ENCODE measurements at places on chromosomes 4 and X. TPM values are rescaled to one million over a fixed set of nuclear protein-coding genes. Genes with fewer than 3 reads are reported as not detected.

- H3K27me3 ChIP-seq: no peaks in the 10 kb centered on the region
- no peaks in the 10 kb centered on the region for H3K36me3 ChIP-seq
- peaks cover 3% of the 10 kb centered on the region for H3K4me1 ChIP-seq
Measured at GRCh38 chrX:11525685-11526084, 140.0 kb downstream of the ARHGAP6 start.

DNA sequence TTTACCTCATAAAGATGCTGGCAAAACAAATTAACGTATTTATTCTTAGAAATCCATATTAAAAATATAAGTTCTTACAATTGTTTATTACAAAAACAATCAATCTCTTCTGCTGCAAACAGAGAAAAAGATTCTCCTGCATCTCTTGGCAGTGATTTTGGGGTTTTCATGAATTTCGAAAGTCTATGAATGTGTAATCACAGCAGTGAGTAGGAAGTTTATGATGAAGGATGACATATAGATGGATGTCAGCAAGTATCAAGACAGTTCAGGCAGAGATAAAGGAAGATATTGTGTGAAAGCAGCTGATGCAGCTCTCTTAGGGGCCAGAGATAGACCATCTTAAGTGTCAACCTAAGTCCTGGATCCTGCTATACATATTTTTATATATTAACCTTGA, 196.9 kb upstream of the BANK1 start:
- H3K4me3 ChIP-seq: no peak overlapping the region
- no peak for DNase-seq
- no peaks in the 10 kb centered on the region for H3K4me1 ChIP-seq

GRCh38 chr4:104868958-104869357, 277.7 kb upstream of the TET2 start:
- H3K36me3 ChIP-seq: no peaks in the 10 kb centered on the region
- H3K4me3 ChIP-seq: no peak overlapping the region
- no peak for DNase-seq
- H3K27ac ChIP-seq: no peak overlapping the region
- no peaks in the 10 kb centered on the region for H3K4me1 ChIP-seq

DNA sequence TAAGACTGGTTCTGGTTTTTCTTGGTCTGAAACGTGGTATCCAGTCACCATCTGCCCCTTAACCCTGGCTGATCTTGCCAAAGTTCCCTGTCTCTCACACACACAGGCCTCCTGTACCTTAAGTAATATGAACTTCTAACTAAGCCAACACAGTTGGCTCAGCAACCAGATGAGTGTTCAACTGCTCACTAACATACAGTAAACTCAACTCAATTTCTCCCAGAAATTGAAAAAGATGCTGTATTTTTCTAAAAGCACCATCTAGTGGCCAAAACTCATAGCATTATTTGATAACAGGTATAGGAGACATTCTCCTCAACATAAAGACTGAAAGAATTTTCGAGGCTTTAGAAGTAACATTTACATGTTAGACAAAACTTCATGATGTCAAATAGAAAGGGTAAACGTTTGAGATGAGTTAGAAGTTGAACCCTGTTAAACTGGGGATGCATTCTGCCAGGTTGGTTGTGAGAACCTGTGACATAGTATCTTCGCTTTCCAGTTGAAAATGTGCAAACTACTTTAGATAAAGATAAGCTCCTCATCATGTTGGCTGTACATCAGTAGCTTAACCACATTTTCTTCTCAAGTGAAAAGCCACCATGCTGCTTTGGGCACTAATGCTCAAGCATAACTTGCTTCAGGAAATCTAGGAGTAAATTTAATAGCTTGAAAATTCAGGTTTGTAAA, 31.2 kb downstream of the CCNI start:
- peaks cover 15% of the 10 kb centered on the region for H3K36me3 ChIP-seq
- peaks cover 14% of the 10 kb centered on the region for H3K4me1 ChIP-seq
- H3K4me3 ChIP-seq: no peak overlapping the region

- DNase-seq: no peak
- no peak overlapping the region for H3K4me3 ChIP-seq
- H3K27ac ChIP-seq: no peak overlapping the region
- no peaks in the 10 kb centered on the region for H3K4me1 ChIP-seq
- H3K36me3 ChIP-seq: no peaks in the 10 kb centered on the region
Measured at GRCh38 chr4:40043786-40044185, 12.9 kb upstream of the N4BP2 start.

GRCh38 chr4:123740236-123740635, 343.6 kb downstream of the SPRY1 start:
- H3K27me3 ChIP-seq: no peaks in the 10 kb centered on the region
- no peak for DNase-seq
- no peak overlapping the region for H3K27ac ChIP-seq
- H3K4me1 ChIP-seq: no peaks in the 10 kb centered on the region
- H3K36me3 ChIP-seq: no peaks in the 10 kb centered on the region

- no peaks in the 10 kb centered on the region for H3K36me3 ChIP-seq
- H3K27me3 ChIP-seq: no peaks in the 10 kb centered on the region
- H3K27ac ChIP-seq: no peak overlapping the region
- H3K4me3 ChIP-seq: no peak overlapping the region
Measured at GRCh38 chrX:2336181-2336580, 164.6 kb downstream of the DHRSX start.

- DNase-seq: no peak
Measured at GRCh38 chr4:14337892-14338584, 664.2 kb upstream of the CPEB2 start.

DNA sequence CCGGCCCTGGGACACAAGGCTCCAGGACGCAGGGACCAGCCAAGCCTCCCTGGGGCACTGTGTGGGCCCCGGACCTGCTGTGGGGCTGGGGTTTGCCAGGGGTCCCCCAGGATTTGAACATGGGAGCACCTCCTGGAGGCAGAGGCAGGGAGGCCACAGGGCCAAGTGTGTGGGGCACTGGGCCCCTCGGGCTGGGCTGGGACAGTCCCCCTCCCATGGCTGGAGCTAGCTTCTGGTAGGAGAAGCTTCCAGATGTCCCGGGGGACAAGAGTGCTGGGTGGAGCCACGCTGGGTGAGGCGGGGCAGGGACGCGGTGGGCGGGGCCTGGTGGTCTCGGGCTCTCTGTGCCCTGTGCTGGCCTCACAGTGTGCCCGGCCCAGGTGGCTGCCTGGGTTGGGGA, 18.6 kb downstream of the FGFRL1 start:
- DNase-seq: no peak
- H3K4me3 ChIP-seq: no peak overlapping the region
- H3K27ac ChIP-seq: no peak overlapping the region
- H3K4me1 ChIP-seq: peaks cover 14% of the 10 kb centered on the region

- H3K36me3 ChIP-seq: no peaks in the 10 kb centered on the region
- no peaks in the 10 kb centered on the region for H3K4me1 ChIP-seq
- no peak for DNase-seq
- H3K27ac ChIP-seq: no peak overlapping the region
- H3K4me3 ChIP-seq: no peak overlapping the region
- no peaks in the 10 kb centered on the region for H3K27me3 ChIP-seq
Measured at GRCh38 chr4:98374643-98375042, 113.5 kb downstream of the RAP1GDS1 start.

DNA sequence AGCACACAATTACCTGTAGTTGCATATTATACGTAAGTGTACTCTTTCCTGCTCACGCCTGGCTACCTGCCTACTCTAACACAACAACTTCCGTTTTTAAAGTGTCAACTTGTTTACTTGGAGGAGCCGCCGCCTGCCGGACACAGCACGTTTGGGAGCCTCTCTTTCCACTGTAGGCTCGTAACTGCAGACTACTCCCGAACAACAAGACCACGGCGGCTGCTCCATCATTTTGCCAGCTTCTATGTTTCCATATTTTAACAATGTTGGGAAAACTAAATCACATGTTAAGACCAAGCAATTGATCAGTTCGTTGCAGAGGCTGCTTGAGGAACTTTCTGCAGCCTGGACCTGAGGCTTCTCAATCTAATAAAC, 841 bp downstream of the MTNR1A start:
- no peaks in the 10 kb centered on the region for H3K36me3 ChIP-seq
- no peak overlapping the region for H3K27ac ChIP-seq
- DNase-seq: peak; percentile 39
- H3K27me3 ChIP-seq: peaks cover 44% of the 10 kb centered on the region
- no peaks in the 10 kb centered on the region for H3K4me1 ChIP-seq

DNA sequence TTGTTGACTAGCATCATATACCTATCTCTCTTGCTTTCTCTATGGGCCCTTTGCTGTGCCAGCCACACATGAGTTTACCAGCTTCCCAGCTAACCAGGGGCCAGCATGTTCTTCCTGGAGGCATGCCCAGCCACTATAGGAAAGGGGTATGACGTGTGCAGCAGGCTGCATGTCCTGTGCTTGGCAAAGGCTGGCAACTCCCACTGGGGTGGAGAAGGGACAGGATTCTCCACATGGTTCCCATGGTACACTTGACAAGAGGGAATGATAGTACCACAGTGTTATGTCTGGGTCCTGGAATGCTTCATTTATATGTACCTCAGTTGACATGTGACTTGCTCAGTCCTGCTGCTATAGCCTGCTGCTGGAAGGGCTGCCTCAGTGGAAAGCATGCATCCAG, 78.8 kb downstream of the TMEM164 start:
- H3K4me1 ChIP-seq: no peaks in the 10 kb centered on the region
- H3K27me3 ChIP-seq: no peaks in the 10 kb centered on the region
- peak; percentile 75 for DNase-seq
- H3K27ac ChIP-seq: peak overlapping the region; percentile 13
- H3K4me3 ChIP-seq: no peak overlapping the region

DNA sequence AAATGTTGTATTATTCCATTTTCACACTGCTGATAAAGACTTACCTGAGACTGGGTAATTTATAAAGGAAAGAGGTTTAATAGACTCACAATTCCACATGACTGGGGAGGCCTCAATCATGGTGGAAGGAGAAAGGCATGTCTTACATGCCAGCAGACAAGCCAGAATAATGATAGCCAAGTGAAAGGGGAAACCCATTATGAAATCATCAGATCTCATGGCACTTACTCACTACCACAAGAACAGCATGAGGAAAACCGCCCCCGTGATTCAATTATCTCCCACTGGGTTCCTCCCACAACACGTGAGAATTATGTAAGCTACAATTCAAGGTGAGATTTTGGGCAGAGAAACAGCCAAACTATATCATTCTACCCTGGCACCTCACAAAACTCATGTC, 2535.1 kb downstream of the ARAP2 start:
- no peaks in the 10 kb centered on the region for H3K4me1 ChIP-seq
- no peak overlapping the region for H3K4me3 ChIP-seq
- H3K36me3 ChIP-seq: no peaks in the 10 kb centered on the region
- no peak overlapping the region for H3K27ac ChIP-seq
- no peaks in the 10 kb centered on the region for H3K27me3 ChIP-seq

GRCh38 chrX:39227371-39227770, 426.1 kb downstream of the MID1IP1 start:
- H3K4me1 ChIP-seq: no peaks in the 10 kb centered on the region
- no peak overlapping the region for H3K4me3 ChIP-seq
- H3K36me3 ChIP-seq: no peaks in the 10 kb centered on the region
- DNase-seq: no peak
- H3K27me3 ChIP-seq: no peaks in the 10 kb centered on the region
- H3K27ac ChIP-seq: no peak overlapping the region

DNA sequence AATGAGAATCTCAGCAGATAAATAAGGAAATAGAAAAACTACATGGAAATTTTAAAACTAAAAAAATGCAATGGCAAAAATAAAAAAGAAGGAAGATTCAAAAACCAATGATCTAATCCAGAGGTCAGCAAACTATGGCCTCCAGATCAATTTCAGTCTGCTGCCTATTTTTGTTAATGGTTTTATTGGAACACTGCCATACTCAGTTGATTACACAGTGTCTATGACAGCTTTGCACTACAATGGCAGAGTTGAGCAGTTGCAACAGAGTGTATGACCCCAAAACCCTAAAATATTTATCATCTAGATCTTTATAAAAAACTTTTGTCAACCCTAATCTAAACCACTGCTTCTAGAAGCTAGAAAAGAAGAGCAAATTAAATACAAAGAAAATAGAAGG, 170.3 kb downstream of the RAB28 start:
- H3K27me3 ChIP-seq: no peaks in the 10 kb centered on the region
- no peak overlapping the region for H3K27ac ChIP-seq
- no peaks in the 10 kb centered on the region for H3K36me3 ChIP-seq
- DNase-seq: no peak
- no peak overlapping the region for H3K4me3 ChIP-seq

- H3K36me3 ChIP-seq: no peaks in the 10 kb centered on the region
- H3K27ac ChIP-seq: no peak overlapping the region
- no peak for DNase-seq
- H3K4me3 ChIP-seq: no peak overlapping the region
- H3K4me1 ChIP-seq: no peaks in the 10 kb centered on the region
Measured at GRCh38 chr4:48068182-48068581, 51.6 kb downstream of the NIPAL1 start.

GRCh38 chr4:2598511-2599303, 62.3 kb downstream of the FAM193A start:
- H3K4me1 ChIP-seq: peaks cover 22% of the 10 kb centered on the region
- peak; percentile 65 for DNase-seq
- no peaks in the 10 kb centered on the region for H3K27me3 ChIP-seq
- no peaks in the 10 kb centered on the region for H3K36me3 ChIP-seq

DNA sequence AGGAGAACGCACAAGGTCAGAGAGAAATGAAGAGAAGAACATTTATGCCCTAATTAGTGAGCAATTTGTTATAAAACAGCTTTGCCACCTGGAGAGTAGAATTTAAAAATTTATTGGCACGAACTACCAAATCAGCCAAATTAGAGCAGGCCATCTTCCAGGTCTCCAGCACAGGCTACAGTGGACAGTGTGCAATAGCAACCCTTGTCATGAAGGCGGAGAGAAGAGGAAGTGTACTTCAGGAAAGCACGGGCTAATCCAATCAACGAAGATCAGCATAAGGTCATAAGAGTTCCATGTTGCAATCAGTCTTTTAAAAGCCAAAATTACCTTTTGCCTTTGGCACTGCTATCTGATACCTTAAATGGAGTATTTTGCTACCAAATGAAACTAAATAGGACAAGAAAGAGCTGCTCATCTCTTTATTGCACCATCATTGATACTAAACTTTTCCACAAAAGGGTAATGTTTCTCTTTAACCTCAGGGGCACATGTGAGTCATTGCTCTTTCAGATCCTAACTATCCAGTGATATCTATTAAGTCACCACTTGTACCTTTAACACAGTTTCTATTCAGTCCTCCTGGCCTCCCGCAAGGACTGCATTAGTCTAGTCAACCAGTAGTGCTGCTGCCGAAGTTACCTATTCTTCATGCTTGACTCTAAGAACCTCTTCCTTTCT, 19.9 kb downstream of the ANK2 start:
- H3K36me3 ChIP-seq: no peaks in the 10 kb centered on the region
- no peaks in the 10 kb centered on the region for H3K27me3 ChIP-seq
- no peak overlapping the region for H3K4me3 ChIP-seq

IGFBP7 gene
- total RNA-seq: 66.1 TPM

HTT gene
- 38.6 TPM for total RNA-seq

NOX1 gene
- 3.1 TPM for total RNA-seq

MAP3K15 gene
- 1.2 TPM for total RNA-seq

CFAP99 gene
- total RNA-seq: not detected

WWC2 gene
- total RNA-seq: 14.3 TPM

GABRE gene
- 1.5 TPM for total RNA-seq

DOK7 gene
- 18.0 TPM for total RNA-seq

MAGEE1 gene
- total RNA-seq: 5.8 TPM
